ENCODE measurements at places on chromosomes 6 and 20. TPM values are rescaled to one million over a fixed set of nuclear protein-coding genes. Genes with fewer than 3 reads are reported as not detected.

Gene PLCB1
- 32.4 TPM for total RNA-seq

Gene C20orf144
- total RNA-seq, result not detected

Gene BANF2
- total RNA-seq, result not detected

Gene NKAPL
- total RNA-seq, result not detected

Gene RIPOR2
- 19.4 TPM for total RNA-seq

Gene IRF4
- total RNA-seq, result 2.9 TPM

GRCh38 chr6:55772730-55773129, 102.7 kb downstream of the BMP5 start:
- H3K36me3 ChIP-seq, result no peaks in the 10 kb centered on the region
- no peak overlapping the region for H3K27ac ChIP-seq
- no peaks in the 10 kb centered on the region for H3K4me1 ChIP-seq
- no peaks in the 10 kb centered on the region for H3K27me3 ChIP-seq

GRCh38 chr20:10040070-10040975, 5.5 kb downstream of the ANKEF1 start:
- peaks cover 2% of the 10 kb centered on the region for H3K4me1 ChIP-seq
- no peak for DNase-seq
- no peak overlapping the region for H3K27ac ChIP-seq

DNA sequence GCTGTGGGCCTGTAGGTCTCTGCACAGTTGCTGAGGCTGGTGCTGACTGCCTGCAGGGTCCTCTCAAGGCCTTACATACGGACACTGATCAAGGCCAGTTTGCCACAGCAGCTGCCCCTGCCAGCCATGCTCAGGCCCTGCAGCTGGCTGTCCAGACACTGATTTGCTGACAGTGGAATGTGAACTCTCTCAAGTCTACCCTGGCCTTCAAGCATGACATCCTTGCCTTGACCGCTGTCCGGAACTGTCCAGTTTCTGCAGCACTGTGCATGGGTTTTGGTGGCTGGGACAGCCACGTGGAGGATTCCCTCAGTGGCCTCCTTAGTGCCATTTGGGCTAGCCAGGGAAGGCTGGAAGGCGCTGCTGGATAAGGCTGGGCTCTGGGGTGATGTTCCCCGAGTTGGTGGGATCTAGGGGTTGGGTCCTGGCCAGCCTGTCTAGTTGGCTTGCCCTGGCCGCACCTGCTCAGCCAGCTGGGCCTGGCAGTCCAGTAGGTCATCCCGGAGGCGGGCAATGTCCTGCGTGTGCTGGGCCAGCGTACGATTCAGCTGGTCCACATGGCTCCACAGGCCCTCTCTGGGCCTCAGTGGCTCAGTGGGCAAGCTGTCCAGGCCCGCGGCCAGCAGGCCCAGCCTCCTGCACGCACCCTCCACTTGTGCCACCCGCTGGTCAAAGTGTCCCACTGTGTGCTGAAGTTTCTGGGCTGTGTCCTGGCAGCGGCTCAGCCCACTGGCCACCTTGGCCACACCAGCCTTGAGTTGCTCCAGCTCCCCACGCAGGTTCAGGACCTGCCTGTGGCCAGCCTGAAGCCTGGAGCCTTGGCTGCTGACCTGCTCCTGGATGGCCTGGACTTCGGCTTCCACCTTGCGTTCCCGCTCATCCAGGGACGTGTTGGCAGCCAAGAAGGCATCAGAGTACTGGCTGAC, 5.5 kb downstream of the EMILIN3 start:
- H3K27ac ChIP-seq, result no peak overlapping the region
- H3K36me3 ChIP-seq, result no peaks in the 10 kb centered on the region
- peaks cover 5% of the 10 kb centered on the region for H3K4me1 ChIP-seq
- no peak for DNase-seq

DNA sequence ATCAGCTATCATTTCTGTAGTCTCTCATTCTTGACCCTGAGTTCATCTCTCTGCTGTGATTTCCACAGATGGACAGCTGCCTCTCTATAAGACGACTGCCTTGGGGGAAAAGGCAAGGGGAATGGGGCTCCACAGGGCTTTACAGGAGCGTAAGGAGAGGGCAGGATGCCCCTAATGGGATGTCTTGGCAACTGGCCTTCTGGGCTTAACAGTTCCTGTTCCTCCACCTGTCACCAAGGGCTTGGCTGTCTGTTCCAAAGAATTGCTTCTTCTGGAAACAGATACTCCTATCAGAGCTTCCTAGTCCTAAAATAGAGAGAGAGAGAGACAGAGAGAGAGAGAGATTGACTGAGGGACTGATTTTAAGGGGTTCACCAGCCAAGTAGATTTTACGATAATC, 181.9 kb downstream of the TMEM200A start:
- H3K36me3 ChIP-seq, result no peaks in the 10 kb centered on the region
- H3K4me3 ChIP-seq, result no peak overlapping the region
- H3K4me1 ChIP-seq, result no peaks in the 10 kb centered on the region
- DNase-seq, result no peak

- no peaks in the 10 kb centered on the region for H3K27me3 ChIP-seq
- H3K27ac ChIP-seq, result no peak overlapping the region
- H3K4me1 ChIP-seq, result peaks cover 13% of the 10 kb centered on the region
- no peaks in the 10 kb centered on the region for H3K36me3 ChIP-seq
- no peak for DNase-seq
Measured at GRCh38 chr6:150579611-150580010, 20.1 kb upstream of the PLEKHG1 start.

- no peaks in the 10 kb centered on the region for H3K27me3 ChIP-seq
- no peak overlapping the region for H3K4me3 ChIP-seq
- H3K36me3 ChIP-seq, result no peaks in the 10 kb centered on the region
- DNase-seq, result no peak
Measured at GRCh38 chr6:77036400-77036799, 426.9 kb downstream of the HTR1B start.
